Left ventricle myocardium superior (tissue), 1 donor: ENCODE measurements at places on chromosomes 1 and 21. TPM values are rescaled to one million over a fixed set of nuclear protein-coding genes. Genes with fewer than 3 reads are reported as not detected.

Gene SLC26A9
- 34.0 TPM for total RNA-seq

Gene DNTTIP2
- 42.7 TPM for total RNA-seq

Gene RXRG
- total RNA-seq: 2.2 TPM

Gene ALDH4A1
- 27.3 TPM for total RNA-seq

Gene TAL1
- total RNA-seq: 3.7 TPM

Gene ZNF695
- not detected for total RNA-seq
